Stimulated activated CD4-positive, alpha-beta T cell treated with anti-CD3 and anti-CD28 coated beads, TNF-alpha, amount 100 ng/mL, for 4 hours (primary cell): ENCODE measurements at places on chromosomes 16 and 17.

DNA sequence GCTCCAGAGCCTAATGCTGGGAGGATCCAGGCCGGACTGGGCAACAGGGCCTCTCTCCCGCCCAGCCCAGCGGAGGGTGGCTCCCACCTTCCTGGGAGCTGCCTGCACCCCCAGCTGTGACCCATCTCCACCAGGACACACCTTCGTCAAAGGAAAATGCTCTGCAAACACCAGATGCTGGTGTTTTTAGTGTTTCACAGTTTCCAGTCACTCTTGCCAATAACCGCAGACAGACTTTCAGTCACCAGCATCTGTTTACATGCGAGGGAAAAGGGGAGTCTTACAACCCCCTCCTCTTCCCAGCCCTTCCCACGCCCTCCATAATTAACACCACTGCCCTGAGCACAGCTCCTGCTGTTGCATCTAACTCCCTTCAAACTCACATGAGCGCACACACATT lies 25.3 kb downstream of the KLHDC4 start:
- DNase-seq: no peak

GRCh38 chr17:54269881-54270280 lies 447.2 kb downstream of the KIF2B start:
- no peak for DNase-seq

- peak; percentile 66 for DNase-seq
These were observed 27.3 kb downstream of the TBC1D16 start for GRCh38 chr17:80008383-80008840.

DNA sequence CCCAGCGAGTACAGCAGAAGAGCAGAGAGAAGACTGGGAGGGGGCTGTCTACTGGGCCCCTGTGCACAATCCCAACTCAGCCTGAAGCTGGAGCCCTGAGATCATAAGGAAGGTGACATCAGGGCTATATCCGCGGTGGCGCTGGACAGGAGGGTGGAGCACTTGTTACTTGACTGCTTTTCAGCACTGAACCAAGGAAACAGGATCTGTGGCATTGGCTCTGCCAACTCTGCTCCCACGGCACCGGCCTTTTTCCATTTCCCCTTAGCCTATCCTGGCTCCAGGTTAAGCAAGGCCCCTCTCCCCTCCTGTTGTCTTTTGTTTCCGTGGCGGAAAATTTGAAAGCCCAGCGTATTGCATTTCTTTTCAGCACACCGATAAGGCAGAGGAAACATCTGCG lies 125.0 kb upstream of the IRX3 start:
- DNase-seq: no peak

- no peak for DNase-seq
These were observed 346.6 kb upstream of the SALL1 start for GRCh38 chr16:51497541-51498211.

DNA sequence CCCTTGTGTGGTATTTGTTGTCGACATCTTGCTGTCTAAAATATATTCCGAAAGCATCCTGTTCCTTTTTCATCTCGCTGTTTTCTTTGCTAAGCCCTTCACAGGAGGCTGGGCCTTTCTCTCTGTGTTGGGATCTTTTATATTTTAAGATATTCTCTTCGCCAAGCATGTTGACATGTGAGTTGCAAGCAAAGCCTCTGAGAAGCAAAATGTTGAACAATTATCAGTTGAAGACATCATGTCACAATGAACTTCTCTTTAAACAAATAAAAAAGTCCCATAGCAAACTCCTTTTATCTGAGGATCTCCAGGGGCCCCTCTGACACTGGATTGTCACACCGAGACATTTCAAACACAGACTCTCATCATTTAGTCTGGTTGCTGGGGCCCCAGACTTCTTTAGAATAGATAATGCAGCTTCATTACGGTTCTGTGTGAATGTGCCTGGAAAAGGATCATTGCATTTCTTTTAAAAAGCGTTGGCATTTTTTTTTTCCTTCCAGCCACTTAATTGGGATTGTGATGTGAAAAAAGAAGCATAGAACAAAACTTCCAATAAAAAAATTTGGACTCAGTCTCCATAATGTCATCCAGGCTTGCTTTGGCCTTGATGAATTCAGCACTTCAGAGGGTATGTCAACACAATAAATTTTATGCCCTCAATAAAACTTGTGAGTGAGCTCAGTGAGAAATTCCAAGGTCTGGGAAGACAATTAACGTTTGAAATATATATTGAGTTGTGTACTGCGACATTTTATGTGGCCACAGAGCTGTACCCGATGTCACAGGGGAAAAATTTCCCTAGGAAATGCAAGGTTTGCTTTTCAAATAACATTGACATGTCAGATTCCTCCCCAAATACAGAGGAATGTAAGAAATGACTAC lies 496.8 kb downstream of the XYLT1 start:
- no peak for DNase-seq

DNA sequence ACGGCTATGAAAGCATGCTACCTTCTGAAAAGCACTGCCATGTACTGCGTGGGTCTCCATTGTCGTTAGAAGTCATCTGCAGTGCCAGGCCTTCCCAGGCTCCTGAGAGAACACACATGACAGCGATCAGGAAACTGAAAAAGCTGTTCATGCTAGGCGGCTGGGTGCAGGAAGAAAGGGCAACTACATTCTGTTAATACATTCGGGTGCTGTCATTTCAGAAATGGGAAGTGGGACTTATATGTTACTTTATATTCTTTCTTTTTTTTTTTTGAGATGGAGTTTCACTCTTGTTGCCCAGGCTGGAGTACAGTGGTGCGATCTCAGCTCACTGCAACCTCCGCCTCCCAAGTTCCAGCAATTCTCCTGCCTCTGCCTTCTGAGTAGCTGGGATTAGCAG lies 19.9 kb downstream of the CFAP20 start:
- DNase-seq: no peak

- DNase-seq: no peak
These were observed 19.8 kb downstream of the PPL start for GRCh38 chr16:4917117-4917516.

DNA sequence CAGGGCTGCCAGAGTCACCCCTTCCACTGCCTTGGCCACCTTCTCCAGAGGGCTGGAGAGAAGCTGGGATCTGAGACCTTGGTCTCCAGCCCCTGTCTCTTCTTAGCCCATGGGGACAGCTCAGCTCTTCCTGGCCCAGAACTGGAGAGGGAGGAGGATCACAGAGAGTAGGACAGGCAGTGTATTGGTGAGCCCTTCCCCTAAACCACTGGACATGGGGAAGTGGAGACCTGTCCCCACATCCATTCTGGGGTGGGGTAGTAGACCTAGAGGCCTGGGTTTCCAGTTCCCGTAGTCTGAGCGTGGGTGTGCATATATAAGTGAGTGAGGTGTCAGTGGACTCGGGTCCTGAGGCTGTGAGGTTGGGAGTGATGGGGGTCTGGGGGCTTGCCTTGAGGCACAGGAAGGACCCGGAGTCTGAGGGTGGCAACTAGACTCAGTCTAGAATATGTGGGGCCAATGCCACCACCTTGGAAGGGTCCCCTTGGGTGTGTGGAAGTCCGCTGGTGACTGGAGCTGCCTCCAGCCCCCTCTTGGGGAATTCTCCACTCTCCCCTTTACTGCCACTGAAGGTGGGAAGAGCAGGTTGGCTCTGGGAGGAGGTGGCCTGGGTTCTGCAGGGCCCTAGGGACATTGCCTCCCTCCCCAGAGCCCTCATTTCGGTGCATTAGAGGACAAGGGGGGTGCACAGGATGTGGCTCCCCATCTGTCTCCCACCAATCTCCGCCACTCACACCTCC lies 19.9 kb downstream of the GJD3 start:
- DNase-seq: no peak
